Aorta (tissue), 5 donors: ENCODE measurements at places on chromosomes 1 and 21. TPM values are rescaled to one million over a fixed set of nuclear protein-coding genes. Genes with fewer than 3 reads are reported as not detected.

GRCh38 chr21:44047996-44048560 lies 36.0 kb downstream of the TRAPPC10 start:
- H3K4me1 ChIP-seq, result no peaks in the 10 kb centered on the region
- DNase-seq, result peak; percentile 21
- H3K27me3 ChIP-seq, result no peaks in the 10 kb centered on the region

DNA sequence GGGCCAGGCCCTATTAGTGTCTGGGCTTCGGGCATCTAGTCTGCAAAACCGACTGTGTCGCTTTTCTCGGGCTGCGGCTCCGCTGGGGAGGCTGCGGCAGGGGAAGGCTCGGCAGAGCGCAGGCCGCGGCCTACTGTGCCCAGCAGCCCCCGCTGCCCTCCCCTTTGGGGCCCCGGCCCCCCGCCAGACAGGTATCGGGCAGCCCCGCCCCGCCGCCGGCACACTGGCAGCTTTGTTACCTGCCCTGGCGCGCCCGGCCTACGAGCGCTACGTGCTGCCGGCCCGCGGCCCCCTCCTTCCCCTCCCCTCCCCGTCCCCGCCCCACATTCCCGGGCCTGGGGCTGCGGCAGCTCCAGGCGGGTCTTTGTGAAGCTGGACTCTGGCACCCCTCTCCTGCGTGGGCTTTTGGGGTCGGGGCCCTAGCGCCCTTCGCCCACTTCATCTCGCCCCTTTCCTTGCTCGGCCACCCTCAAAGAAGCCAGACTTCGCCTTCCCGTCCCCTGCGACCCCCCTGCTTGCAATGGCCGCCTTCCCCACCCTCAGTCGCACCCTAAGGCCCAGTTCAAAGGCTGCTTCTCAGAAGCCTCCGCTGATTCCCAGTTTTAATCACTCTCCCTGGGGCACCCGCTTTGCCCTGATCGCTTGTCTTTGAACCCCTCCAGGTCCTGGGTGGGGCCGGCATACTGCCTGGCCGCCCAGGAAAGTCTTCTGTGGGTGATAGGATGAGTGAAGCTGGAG lies 48.9 kb upstream of the SLC2A1 start:
- DNase-seq, result no peak
- no peaks in the 10 kb centered on the region for H3K36me3 ChIP-seq
- H3K4me3 ChIP-seq, result no peak overlapping the region
- no peak overlapping the region for H3K27ac ChIP-seq
- H3K4me1 ChIP-seq, result no peaks in the 10 kb centered on the region
- no peaks in the 10 kb centered on the region for H3K27me3 ChIP-seq

DNA sequence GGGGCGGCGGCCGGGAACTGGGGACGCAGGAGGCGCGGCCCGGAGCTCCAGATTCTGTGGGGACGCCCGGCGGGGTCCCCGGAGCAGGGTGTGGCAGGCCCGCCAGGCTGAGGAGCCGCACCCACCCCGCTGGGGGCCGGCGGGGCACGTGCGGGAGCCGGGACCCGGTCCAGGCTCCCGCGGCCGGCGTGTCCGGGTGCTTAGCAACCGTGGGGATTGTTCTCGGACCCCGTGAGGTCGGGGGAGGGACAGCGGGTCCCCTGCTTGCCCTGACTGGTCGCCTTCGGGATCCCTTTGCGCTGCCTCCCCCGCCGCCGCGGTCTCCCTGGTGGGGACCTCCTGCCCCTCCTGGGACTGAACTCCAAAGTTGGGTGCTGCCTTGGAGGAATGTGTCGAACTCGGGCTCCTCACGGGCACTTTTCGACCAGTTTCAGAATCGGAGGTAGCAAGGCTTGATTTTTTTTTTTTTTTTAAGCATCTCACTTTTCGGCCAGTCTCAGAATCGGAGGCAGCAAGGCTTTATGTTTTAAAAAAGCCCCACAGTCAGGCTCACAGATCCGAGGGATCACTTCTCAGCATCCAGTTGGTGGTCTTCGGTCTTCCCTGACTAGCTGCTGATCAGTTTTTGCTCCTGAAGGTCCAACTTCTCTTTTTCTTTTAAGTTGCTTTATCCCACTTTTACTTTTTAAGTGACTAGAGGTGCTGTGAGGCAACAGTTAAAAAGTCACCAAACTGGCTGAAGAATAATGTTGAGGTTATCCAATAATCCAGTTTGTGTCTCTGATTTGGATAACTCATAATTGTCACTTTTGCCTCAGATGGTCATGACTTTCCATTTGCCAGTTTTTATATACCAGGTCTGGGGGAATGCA lies 648 bp downstream of the FAM76A start:
- H3K36me3 ChIP-seq, result no peaks in the 10 kb centered on the region
- no peak overlapping the region for H3K27ac ChIP-seq
- H3K27me3 ChIP-seq, result no peaks in the 10 kb centered on the region
- peak overlapping the region; percentile 60 for H3K4me3 ChIP-seq

GRCh38 chr1:67336157-67336556 lies 28.5 kb downstream of the IL12RB2 start:
- H3K27ac ChIP-seq, result no peak overlapping the region
- H3K27me3 ChIP-seq, result no peaks in the 10 kb centered on the region
- H3K4me3 ChIP-seq, result no peak overlapping the region
- no peaks in the 10 kb centered on the region for H3K36me3 ChIP-seq
- no peaks in the 10 kb centered on the region for H3K4me1 ChIP-seq
- no peak for DNase-seq

DNA sequence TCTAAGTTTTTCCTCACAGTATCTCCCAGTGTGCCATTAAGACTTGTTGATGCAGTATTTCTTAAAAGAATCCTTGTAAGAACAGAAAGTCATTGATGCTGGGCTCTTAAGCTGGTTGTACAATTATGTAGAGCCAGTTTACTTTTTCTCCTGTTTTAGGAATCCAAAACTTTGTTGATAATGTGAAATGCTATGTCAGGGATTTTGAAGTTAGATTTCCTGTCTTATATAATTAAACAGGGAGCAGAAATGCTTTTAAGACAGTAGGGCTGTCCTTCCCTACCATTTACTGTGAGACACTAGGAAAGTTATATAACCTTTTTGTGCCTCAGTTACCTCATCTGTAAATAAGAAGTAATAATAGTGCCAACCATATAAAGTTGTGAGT lies 26.0 kb downstream of the CCDC18 start:
- no peaks in the 10 kb centered on the region for H3K4me1 ChIP-seq
- H3K27me3 ChIP-seq, result no peaks in the 10 kb centered on the region
- no peak for DNase-seq

DNA sequence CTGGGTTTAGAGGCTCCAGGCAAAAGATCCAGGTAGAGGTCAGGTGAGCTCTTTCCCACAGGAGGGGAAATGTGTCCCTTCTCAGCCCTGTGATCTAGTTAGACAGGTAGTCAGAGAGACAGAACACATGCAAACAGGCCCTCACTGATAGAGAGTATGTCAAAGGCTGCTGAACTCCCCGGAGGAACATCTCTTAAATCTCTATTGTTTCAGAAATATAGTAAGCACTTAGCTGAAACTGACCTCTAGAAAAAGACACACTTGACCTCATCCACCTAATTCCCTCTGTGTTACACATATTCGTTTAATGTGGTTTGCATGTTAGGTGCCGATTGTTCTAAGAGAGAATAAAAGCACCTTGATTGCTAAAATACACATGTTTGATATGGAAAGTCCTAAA lies 23.3 kb downstream of the SUSD4 start:
- H3K27ac ChIP-seq, result no peak overlapping the region
- H3K4me3 ChIP-seq, result no peak overlapping the region
- no peaks in the 10 kb centered on the region for H3K36me3 ChIP-seq
- DNase-seq, result no peak

DNA sequence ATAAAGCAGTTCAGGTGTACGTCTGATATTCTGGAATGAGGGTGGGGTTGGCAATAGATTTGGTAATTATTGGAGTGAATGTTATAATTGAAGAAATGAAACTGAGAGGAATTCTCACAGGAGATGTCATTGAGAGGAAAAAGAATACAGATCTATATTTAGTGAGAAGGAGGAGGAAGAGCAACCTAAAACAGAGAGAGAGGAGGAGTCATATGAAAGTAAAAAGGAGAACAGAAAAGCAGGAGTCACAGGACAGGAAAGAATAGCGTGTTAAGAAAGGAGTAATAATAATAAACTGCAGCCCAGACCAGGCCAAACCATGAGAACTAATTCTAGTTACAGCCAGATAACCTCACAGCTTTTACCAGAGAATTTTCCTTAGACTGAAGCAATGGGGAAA lies 62.7 kb upstream of the MROH9 start:
- H3K36me3 ChIP-seq, result no peaks in the 10 kb centered on the region
- no peak overlapping the region for H3K4me3 ChIP-seq
- DNase-seq, result no peak
- no peaks in the 10 kb centered on the region for H3K27me3 ChIP-seq

- DNase-seq, result peak; percentile 83
- no peaks in the 10 kb centered on the region for H3K27me3 ChIP-seq
- H3K4me1 ChIP-seq, result no peaks in the 10 kb centered on the region
- H3K27ac ChIP-seq, result no peak overlapping the region
- no peaks in the 10 kb centered on the region for H3K36me3 ChIP-seq
- H3K4me3 ChIP-seq, result no peak overlapping the region
Measured at GRCh38 chr1:115727706-115728249, 40.7 kb downstream of the CASQ2 start.

DNA sequence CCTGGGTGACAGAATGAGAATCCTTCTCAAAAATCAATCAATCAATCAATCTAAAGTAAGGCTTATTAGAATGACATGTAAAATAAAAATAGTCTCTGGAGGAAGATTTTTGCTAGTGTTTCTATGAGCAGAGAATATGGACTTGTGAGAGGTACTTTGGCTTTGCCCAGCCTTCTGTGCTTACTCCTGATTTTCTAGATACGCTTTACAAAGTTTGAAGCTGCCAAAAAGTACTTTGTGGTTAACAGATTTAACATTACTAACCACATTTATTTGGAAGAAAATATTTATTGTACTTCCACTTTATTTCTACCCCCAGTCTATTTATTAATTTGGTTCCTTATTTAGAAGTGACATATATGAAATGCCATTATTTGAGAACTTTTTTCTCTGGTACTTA lies 41.0 kb downstream of the CEP350 start:
- no peaks in the 10 kb centered on the region for H3K36me3 ChIP-seq
- H3K27me3 ChIP-seq, result no peaks in the 10 kb centered on the region
- no peaks in the 10 kb centered on the region for H3K4me1 ChIP-seq
- DNase-seq, result no peak
- H3K27ac ChIP-seq, result no peak overlapping the region

DNA sequence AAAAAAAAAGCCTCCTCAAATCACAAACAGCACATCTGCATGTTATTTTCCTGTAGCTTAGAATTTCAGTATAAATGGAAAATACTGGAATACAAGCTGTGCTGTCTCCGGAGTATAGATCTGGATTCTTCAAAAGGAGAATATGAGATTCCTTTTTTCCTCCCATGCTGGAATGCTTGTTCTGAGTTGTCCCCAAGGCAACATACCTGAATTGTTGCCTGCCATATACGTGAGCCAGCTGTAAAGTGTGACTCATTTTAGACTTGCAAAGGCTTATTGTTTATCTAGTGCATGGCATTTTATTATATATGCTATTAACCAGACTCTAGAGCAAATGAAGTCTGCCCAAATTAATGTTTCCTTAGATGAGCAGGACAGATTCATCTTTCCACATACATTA lies 95.0 kb upstream of the C1orf105 start:
- no peaks in the 10 kb centered on the region for H3K36me3 ChIP-seq
- no peak for DNase-seq
- H3K4me1 ChIP-seq, result peaks cover 6% of the 10 kb centered on the region

FCMR gene
- 3.3 TPM for total RNA-seq

HSPG2 gene
- total RNA-seq, result 1,205 TPM

PLEKHN1 gene
- 0.52 TPM for total RNA-seq

ST6GALNAC3 gene
- total RNA-seq, result 10.5 TPM

CD1E gene
- not detected for total RNA-seq

NPPB gene
- not detected for total RNA-seq

GBP7 gene
- total RNA-seq, result not detected

CYP4Z1 gene
- 1.0 TPM for total RNA-seq

LCE1E gene
- not detected for total RNA-seq

SLX9 gene
- 29.6 TPM for total RNA-seq

POTED gene
- total RNA-seq, result not detected
